ENCODE measurements at places on chromosomes 16 and 17.

GRCh38 chr17:37068266-37068665 is 119.5 kb downstream of the AATF start:
- DNase-seq = no peak

- DNase-seq = no peak
Measured at GRCh38 chr17:61381537-61381936, 18.1 kb upstream of the TBX2 start.

GRCh38 chr16:85639529-85640253 is 26.6 kb downstream of the GSE1 start:
- DNase-seq = no peak

- DNase-seq = no peak
Measured at GRCh38 chr16:9409560-9410493, 318.4 kb downstream of the HAPSTR1 start.

DNA sequence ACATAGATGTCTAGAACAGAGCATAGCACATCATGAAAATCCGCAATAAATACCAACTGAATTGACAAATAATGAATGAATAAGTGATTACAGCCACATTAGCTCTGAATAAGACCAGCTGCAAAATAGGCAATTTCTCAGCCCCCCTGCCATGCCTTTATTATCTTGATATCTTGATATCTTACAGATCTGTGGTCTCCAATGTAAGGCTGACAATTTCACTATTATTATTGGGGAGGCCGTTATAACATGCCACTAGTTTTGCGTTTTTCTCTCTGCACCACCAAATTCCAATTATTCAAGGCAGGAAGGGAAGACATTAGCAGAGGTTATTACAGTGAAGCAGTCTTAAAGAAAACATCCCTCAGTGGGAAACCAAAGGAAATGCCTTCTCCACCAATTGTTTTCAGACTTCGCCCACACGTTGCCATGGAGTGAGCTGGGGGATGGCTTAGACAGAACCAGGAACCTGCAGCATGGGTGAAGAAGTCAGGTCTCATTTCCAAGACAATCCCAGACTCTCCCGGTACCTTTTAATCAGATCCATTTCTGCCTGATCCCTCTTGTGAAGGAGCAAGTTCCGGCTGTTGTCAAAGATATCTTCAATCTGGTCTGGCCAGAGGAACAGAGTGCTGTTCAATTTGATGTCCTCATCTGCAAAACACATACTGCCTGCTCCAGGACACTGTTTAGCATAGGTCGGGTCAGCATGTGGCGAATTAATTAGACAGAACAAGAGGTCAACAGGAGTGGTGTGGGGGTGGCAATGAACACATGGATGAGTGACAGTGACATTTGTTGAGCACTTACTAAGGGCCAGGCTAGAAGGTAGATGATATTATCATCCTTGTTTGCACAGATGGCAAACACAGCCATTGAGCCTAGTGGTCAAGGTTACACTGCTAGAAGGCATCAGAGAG is 46.4 kb downstream of the DNAH3 start:
- DNase-seq = no peak

GRCh38 chr17:56744721-56745120 is 89.0 kb downstream of the C17orf67 start:
- DNase-seq = no peak

GRCh38 chr16:4263504-4264436 is 9.1 kb downstream of the TFAP4 start:
- DNase-seq = peak; percentile 47

- DNase-seq = no peak
Measured at GRCh38 chr17:57985675-57985974, 2.4 kb downstream of the VEZF1 start.

DNA sequence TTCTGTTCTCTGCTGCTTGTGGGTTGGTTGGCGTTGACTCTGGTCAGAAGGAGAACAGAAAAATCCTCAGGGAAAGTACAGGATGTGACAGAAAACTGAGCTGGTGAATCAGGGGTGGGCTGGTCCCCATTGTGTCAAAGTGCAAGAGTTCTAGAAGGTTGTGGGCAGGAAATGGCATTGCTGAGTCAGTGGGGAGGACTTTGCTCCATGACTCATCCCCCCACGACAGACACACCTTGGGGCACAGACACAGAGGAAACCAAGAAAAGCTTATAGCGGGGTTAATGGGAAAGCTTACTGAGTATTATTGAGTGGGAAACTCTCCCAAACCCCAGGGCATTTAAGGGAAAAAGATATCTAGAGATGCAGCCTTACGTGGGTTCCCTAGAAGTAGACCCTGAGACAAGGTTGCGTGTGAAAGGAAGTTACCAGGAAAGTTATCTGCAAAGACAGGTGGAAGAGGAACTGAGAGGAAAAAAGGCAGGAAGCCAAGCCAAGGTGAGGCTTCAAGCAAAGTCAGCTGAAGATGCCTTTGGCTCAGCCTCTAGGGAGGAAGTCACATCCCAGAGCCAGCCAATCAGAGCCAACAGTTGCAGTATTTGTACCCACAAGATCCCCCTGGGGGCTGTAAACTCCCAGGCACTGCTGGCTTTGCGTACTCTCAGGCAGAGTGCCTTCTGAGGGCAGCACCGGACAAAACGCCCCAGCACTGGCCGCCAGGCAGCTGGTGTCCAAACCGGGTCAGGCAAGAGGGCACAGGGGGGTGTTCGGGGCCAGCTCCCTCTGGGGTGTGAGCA is 86.4 kb downstream of the FOXL1 start:
- peak; percentile 72 for DNase-seq

DNA sequence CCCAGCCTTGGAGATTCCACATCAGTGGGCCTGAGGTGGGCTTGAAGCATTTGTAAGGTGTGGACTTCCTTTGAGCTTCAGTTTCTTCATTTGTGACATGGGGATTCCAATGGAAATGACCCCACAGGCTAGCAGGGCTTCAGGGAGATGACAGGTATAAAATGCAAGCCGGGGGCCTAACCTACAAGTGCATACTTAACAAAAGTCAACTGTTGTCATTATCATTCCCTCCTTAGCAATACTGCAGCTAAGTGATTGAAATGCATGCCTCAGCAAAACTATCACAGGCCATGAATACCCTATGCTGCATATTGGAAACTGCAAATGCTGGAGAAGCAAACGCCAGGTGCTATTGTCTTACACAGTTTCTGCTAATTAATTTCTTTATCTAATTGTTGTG is 19.8 kb downstream of the CCL4 start:
- DNase-seq = no peak

- no peak for DNase-seq
Measured at GRCh38 chr17:15240644-15241043, 24.5 kb downstream of the PMP22 start.

- DNase-seq = peak; percentile 14
Measured at GRCh38 chr17:5897275-5897911, 172.8 kb upstream of the WSCD1 start.

DNA sequence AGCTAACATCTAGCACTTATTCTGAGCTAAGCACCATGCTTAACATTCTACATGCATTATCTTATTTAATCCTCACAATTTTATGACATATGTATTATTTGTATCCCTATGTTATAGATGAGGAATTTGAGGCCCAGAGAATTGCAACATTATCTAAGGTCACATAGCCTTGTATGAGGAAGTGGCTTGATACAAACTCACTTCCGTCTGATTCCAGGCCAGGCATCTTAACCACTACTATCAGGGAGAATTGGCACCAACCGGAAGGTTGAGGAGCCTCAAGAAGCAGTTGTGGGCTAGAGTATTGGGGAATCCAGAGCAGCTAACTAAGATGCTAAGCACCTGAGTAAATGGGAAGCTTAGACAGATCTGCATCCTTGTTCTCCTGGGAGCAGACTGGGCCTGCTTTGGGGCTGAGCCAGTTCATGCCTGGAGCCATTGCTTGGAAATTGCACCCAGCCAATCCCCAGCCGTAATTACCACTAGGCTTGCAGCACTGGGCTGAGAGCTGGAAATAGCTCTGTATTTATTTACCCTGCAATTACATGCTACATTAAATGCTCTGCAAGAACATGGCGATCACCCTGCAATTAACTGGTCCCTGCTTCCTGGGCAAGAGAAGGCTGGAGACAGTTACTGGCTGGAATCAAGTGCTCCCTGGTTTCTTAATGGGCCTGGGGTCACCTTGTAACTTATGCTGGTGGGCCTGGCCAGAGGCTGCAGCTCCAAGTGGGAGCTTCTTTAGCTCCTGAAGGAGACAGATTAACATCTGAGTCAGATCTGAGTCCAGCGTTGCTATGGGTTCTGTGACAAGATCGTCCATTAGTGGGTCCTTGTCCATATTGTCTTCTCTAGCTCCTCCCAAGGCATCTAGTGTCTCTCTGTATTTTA is 273.1 kb upstream of the CCL2 start:
- DNase-seq = no peak

GRCh38 chr16:47519546-47519945 is 58.4 kb downstream of the PHKB start:
- DNase-seq = no peak

DNA sequence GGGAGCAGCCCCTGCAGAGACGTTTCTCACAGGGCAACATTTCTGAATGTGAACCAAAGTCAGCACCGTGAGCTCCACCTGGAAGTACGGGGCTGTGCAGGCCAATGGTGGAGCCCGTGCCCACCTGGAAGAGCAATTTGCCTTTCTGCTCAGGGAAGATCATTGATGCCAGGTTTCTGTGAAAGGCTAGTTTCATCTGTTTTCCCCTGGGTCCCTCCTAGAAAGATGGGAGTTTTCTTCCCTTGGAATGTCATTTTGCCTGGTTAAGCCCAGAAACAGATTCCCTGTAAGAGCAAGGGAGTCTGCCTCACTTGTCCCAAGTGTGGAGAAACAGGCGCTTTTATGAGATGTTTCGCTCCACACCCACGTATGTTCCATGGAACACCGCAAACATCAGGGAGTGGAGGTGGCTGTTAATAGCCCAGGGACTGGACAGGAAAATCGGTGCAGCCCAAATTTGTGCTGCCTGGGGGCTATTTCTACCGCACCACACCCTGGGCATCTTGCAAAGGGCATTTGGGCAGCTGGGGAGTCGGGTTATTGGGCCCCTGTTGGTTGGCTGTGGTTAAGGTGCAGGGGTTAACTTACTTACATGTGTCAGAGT is 2.6 kb downstream of the SLC6A4 start:
- no peak for DNase-seq

DNA sequence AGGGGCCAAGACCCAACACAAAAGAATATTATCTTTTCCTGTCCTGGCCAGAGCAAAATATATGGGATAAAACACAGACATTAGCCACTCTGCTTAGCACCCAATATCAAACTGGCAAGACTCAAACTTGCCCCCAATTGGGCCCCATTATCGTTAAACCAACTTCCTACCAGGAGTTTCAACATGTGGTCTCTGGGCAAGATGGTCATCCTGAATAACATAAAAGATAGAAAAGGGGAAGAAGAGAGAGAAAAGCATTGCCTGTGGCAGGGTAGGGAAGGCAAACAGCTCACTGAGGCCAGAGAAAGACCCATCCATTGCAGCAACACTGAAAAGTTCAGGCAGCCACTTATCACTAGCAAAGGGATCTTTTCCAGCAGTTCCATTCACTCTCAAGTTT is 502.1 kb downstream of the KIF2B start:
- no peak for DNase-seq

DNA sequence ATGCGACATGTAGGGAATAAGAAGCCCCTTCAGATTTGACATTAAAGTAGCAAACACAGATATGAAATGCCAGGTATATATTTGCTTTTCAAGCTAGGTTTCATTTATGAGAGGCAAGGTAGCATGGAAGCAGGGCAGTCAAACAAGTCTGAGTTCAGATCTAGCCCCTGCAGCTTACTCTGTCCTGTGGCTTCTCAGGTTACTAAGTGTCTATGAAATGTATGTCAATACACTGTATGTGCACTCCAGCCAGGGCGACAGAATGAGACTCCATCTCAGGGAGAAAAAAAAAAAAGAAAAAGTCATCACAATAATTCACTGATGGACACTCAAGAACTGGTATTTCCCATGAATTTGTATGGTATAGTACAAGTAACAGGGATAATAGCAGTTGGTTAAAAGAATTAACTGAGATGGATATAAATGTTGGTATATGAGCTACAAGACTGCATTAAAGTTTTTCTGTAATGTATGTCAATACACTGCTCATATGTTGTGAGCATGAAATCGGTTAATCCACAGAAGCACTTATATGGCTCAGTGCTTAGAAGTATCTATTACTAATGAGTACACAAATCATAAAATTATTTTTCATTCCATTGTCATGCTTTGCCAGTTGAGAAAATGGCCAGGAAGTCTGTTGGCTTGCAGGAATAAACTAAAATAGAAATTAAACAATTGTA is 2.9 kb upstream of the WSB1 start:
- DNase-seq = no peak

- no peak for DNase-seq
Measured at GRCh38 chr17:73338050-73338521, 26.3 kb upstream of the CDC42EP4 start.

DNA sequence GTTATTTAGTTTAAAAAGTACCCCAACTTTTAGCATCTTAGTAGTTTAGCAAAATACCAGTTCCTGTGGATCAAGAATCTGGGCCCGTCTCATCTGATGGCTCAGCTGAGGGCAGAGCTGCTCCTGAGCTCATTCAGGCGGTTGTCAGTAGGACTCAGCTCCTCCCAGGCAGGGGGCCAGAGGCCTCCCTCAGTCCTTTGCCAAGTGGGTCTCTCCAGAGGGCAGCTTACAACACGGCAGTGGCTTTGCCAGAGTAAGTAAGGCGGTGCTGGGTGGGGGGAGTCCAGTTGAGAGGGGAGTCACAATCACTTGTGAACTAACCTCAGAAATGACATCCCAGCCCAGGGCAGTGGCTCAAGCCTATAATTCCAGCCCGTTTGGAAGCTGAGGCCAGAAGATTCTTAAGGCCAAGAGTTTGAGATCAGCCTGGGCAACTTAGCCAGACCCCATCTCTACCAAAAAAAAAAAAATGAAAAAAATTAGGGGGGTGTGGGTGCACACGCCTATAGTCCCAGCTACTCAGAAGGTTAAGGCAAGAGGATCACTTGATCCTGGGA is 81.5 kb upstream of the MED9 start:
- no peak for DNase-seq

GRCh38 chr16:47921535-47921934 is 234.3 kb downstream of the ABCC12 start:
- DNase-seq = no peak

DNA sequence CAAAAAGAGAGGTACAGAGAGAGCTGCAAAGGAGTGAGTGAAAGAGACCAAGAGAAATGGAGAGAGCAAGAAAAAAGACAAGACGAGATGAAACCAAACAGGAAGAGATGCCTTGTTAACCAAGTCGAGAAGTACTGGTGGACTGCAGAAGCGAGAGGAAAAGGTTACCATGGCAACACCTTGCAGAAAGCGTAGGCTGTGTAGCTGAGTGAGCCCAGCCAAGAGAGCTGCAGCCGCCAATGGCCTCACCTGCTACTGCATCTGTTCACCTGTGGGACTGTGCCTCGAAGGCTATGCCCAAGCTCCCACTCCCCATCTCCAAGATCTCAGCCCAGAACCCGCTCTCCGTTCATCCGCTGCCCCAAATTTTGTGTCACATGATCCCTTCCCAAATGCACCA is 161.3 kb downstream of the SLC39A11 start:
- no peak for DNase-seq

All from activated T-cell treated with anti-CD3 and anti-CD28 coated beads, Interleukin-2, amount 50 U/mL, for 48 hours (primary cell).